ENCODE measurements at places on chromosomes 3 and 15.
A peak's percentile ranks its signal among the peaks of the same experiment; 100 is the strongest.

GRCh38 chr3:194135806-194136518 is at the start of gene HES1:
Gene HES1, plus strand, starts transcription at chr3:194136148. Its CDS starts 233 bp downstream, at chr3:194136381.
- DNase-seq = peak; percentile 89

DNA sequence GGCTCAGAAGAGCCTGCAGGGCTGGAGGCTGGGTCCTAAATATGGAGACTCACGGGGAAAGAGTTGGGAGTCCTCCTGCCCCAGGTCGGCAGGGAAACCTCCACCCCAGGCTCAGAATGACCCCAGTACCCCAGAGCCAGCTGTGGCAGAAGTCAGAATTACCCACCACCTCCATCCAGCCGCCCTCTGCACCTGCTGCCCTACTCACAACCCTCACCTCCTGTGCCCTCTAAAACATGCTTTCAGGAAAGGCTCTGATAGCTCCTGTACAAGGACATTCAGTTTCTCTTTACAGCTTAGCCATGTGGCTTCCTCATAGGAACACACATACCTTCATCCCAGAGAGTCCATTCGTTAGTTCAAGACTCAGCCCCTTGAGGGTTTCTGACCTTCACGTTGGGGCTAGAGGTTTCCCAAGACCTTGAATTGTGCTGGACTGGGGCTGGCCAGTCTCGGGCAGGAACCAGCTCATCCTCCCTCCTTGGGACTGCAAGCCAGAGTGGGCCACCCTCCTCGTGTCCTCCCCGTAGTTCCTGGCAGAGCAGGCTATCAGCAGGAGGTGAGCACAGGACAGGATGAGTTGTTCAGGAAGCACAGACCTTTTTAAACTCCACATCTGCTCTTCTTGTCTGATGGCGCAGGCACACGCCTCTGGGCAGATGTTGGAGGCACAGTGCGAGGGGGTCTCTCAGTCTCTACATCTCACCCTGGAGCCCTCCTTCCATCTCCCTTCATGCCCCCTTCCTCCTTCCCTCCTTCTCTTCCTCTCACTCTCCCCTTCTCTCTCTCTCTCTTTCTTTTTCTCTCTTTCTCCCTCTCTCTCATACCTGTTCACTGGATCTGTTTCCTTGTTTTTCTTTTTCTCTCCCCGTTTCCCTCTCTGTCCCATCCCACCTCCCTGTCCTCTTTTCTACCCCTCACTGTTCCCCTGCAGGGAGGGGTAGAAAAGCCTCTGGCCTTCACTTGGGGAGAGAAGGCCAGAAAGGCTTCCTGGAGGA is 55.9 kb upstream of the NR2C2 start:
- DNase-seq = no peak

GRCh38 chr3:124800511-124801258 is 70.4 kb downstream of the UMPS start:
- DNase-seq = no peak

- no peak for DNase-seq
Observed at GRCh38 chr3:2898591-2899353, 211.4 kb downstream of the IL5RA start.

GRCh38 chr3:115074502-115074901 is 72.6 kb downstream of the ZBTB20 start:
- no peak for DNase-seq

GRCh38 chr3:186118692-186119091 is 9.8 kb upstream of the ETV5 start:
- no peak for DNase-seq

GRCh38 chr3:8931342-8931741 is 31.9 kb downstream of the RAD18 start:
- DNase-seq = no peak

- no peak for DNase-seq
Observed at GRCh38 chr3:126473292-126474168, 2.2 kb downstream of the ZXDC start.

DNA sequence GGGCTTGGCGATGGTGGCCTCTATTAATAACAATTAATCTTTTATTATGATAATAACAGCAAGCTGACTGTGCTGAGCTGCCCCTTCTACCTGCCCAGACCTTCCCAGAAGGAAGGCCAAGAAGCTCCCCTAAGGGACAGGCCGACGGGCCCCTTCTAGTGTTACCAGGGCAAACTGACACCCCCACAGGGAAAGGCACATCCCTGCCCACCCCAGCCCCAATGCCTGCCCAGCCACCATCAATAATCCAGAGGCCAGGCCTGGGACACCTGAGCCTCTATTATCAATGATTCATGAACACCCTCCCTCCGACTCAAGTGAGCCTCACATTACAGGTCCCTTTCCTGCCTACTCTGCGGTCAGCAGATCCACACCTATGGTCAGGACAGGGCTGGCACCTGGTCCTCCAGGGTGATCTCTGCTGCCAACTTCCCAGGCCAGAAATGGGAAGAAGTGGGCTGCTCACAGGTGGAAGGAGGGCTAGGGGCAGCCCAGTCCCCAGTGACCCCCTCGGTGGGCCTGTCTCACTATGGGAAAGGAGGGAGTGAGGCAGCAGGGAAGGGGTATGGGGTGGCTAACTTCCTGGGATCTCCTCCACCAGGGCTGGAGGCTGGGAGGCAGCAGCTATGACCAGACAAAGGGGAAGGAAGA is 1.8 kb downstream of the TWF2 start:
- DNase-seq = no peak

DNA sequence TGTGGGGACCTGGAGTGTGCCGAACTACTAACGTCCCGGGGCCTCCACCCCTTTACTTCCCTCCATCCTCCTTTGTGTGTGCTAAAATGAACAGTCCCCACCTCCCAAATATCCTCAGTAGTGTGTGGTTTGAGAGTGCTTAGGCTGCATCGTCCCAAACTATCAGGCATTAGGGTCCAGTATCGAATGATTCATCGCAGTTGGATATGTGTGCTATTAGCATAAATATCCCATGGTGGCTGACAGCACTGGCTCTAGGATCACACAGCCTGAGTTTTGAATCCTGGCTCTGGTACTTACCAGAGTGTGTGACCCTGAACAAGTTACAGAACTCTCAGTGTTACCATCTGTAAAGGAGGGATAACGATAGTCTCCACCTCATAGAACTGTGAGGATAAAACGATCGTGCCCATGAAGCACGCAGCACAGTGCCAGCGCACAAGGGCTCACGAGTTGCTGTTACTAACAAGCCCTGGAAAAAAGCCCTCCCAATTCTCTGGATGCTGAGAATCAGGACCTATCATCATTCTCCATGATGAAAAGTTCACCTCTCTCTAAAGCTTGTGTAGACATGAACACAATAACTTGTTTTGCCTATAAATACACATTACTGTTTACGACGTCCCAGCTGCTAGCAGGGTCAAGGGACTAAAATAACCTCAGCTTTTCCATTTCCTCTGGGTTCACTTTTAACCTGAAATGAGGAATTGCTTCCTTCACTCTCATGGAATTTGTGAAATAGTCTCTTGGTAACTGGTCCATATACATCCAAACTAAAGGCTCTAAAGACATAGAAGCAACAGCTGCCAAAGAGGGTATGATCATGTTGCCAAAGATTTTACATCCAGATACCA is 51.0 kb downstream of the VGLL4 start:
- DNase-seq = no peak

DNA sequence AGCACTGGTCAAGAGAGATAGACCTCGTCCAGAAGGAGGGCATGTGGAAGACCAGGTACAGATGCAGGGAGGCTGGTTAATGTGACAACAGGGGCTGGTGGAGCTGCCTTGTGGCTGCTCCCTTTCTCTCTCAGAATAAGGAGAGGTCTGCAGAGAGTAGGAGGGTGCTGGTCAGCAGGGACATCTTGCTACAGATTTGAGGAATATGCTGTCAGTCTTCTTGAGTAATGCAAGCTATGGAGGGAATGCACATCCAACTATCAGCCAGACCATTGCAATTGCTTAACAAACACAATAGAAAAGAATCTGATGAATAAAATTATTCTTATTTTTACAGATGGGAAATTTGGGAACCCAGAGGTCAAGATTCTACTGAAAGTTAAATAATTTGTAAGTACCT is 20.3 kb upstream of the SIAH2 start:
- no peak for DNase-seq

DNA sequence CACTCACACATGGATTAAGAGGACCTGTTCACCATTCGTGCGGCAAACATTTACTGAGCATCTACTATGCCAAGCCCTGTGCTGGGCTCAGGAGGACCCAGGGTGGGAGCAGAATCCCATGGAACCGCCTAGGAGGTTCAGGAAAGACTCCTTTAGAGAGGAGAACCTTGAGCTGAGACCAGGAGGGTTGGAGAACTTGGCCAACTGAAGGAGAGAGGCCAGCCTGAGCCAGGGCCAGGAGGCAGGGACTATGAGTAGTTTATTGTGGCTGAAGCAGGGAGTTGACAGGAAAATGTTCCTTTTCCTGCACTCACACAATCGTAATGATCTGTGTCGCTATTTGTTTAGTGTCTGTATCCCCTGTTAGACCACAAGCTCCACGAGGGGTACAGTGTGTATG is 71.3 kb downstream of the SLC30A4 start:
- DNase-seq = no peak

- DNase-seq = no peak
Observed at GRCh38 chr3:152307829-152308474, 39.2 kb downstream of the MBNL1 start.

All from HS-27A (cell line).